ENCODE measurements at places on chromosomes 11 and 22.

GRCh38 chr22:43878831-43879550, 12.8 kb downstream of the PNPLA5 start:
- no peak for DNase-seq

- DNase-seq = no peak
These were observed 22.6 kb downstream of the APLNR start for GRCh38 chr11:57214494-57214893.

GRCh38 chr11:107804971-107805370, 53.6 kb downstream of the SLC35F2 start:
- no peak for DNase-seq

- DNase-seq = no peak
These were observed 324.8 kb downstream of the MN1 start for GRCh38 chr22:27476729-27477128.

DNA sequence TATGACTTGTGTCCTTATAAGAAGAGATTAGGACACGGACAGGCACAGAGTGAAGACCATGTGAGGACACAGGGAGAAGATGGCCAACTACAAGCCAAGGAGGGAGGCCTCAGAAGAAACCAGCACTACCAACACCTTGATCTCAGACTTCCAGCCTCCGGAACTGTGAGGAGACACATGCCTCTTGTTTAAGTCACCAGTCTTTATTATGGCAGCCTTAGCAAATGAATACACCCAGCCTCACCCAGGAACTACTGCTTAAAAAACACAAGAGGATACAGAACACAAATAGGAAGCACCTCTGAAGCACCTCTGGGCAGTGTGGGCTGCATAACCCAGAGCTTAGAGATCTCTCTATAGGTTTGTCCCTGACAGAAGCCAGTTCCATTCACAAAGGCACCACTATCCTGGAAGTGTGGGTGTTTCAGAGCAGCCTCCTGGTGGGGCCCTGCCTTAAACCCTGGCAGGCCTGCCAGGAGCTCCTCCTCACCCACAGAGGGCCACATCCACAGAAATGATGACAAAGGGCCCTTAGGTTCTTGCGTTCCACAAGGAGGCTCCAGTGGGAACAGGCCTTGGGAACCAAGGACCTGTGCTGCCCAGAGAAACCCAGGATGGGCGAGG, 58.8 kb downstream of the CHRDL2 start:
- no peak for DNase-seq

- DNase-seq = no peak
These were observed 33.1 kb downstream of the CEP295 start for GRCh38 chr11:93694557-93694956.

DNA sequence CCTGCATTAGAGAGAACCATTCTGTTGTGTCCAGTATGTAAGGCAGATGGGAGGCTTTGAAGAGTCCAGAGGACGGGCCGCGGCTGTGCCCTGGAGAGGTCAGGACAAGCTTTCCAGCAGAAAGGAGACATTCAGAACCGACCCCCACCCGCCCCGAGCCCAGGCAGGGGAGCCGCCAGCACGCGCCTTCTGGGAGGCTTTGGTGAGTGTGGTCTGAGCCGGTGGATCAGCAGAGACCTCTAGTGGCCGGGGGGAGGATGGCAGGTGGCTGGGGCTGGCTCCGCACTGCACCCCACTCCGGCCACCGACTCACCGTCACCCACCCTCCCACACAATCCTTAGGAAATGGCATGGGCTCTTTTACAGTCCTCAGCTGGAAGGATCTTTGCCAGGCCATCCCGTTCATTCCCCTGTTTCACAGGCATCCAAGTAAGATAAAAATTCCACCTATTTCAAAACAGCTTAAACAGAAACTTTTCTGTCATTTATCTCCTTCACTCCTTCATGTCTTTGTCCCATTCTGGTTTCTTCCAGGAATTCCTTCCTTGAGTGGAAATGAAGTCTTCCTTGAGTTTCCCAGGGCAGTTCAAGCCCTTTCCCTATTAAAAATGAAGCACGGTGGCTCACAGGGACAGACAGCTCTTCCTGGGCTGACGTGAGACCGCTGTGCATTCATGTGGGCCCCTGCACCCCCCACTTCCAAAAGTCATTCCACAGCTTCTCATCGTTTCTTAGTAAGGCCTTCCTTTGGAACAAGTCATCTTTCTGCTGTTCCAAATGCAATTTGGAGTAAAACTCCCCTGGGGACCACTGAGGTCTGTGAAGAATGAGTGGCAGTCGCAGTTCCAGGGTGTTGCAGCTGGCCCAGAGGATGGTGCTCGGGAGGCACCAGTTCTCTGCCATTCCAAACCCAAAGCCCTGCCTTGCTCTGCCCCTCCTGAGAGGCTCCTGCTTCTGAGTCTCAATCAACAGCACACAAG, 91.0 kb downstream of the FEZ1 start:
- peak; percentile 57 for DNase-seq

DNA sequence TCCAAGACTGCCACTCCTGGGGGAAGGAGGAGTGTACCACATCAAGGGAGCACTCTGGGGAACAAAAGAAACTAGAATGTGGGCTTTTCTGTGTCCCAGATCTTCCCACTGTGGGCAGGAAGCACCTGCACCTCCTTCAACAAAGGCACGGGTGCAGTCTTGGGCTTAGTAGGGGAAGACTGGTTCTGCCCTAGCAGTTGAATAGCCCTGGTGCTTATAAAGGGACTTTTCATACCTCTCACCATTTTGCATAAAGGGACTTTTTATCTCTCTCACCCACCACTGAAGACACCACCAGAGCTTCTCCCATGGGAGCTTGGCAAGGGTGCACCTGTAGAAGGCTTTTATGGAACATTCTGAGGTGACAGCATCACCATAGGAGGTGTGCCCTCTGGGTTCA, 65.8 kb upstream of the MS4A8 start:
- DNase-seq = no peak

DNA sequence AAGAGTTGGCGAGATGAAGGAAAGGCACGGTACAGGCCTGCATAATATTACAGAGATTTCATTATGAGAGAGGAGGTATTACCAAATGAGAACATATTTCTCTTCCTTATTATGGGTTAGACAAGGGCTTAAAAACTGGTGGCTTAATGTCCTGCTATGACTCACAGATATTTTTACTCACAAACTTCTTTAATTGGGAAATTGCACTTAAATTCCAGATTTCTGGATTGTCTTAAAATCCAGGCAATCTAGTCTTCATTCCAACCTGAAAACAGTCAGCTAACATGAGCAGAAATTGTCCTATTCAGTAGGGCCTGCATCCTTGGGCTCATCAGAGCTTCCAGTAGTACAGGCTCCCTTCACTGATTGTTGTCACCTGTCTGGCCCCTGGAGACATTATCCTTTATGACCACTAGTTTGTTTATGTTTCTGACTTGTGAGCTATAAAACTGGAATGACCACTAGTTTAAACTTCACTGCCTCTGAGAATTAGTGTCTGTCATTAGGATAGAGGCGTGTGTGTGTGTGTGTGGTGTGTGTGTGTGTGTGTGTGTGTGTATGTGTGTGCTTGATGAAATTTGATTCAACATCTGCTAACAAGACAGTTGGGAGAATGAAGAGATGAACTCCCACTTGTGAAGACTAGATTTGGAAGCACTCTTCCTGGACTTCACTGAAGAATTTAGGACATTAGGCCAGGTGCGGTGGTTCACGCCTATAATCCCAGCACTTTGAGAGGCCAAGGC, 25.1 kb downstream of the DBX1 start:
- DNase-seq = no peak

DNA sequence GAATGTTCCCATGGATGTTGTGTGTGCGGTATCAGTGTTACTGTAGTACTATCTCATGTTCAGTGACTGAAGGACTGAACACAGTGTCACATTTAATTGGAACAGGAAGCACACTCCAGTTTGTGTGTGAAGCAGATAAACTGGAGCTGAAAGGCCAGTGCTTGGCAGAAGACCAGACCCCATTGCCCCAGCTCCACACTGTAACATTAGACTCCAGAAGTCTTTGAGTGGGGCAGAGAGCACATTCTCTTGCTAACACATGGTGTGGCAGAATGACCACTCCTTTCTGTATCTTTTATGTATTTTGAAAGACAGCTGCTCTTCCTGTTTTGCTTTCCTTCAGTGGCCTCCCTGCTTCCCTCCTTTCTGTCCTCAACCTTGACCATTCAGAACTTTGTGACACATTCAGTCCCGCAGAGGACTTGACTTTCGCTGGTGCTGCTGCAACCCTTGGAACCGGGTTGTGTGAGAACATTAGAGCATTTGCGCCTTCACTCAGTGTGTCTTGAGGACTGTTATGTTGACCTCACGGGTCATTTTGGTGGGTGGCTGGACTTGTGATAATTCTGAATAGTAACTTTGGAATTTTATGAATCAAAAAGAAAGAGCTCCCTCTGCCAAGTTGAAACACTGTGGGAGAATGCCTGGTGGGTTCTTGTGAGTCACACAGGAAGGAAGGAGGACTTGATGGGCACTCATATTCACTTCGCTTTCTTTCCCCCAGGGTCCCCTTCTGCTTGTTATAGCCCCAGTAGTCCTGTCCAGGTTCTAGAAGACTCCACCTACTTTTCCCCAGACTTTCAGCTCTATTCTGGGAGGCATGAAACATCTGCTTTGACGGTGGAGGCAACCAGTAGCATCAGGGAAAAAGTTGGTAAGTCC, 26.4 kb downstream of the AMOTL1 start:
- no peak for DNase-seq

DNA sequence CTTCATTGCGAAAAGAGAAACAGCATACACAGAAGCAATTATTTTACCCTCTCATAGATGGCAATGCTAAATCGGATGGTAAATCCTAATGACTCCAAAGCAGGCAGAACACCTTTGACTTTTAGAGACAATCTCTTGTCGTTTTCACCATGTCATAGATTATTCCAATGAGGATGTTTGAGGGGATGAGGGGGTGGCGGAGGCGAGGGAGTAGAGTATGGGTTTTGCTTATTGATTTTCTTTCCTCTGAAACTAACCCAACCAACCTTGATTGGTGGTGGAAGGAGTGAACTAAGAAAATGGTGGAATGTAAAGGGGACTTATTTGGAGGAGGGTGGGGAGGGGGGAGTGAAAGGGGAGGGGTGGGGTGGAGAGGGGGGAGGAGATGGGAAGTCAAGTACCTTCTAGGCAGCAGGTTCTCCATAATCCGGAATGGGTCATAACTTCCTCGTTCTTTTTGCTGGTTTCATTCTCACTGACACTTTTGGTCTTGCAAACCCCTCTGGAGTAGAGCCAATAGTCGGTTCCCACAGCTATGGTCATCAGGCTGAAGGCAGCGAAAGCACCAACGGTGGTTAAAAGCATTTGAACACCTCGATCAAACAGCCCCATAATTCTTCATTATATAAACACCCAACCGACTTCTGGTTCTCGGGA, 1.5 kb downstream of the CACNG2 start:
- DNase-seq = no peak

DNA sequence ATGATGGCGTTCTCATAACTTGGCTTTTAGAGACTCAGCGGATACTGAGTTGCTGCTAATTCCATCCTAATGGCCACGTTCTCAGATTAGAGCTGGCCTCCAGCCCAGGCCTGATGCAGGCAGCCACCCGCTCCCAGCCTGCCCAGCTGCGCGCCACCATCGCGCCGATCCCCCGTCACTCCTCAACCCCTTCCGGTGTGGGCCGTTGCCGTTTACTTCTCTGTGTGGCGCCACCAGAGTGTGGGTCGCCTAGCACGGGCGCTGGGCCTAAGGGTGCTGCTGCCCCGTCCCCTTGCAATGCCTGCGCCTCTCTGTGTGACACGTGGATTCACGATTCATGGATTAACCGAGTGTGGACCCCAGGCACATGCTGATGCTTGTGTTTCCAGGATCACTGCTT, 1116.0 kb downstream of the BRD1 start:
- DNase-seq = no peak

DNA sequence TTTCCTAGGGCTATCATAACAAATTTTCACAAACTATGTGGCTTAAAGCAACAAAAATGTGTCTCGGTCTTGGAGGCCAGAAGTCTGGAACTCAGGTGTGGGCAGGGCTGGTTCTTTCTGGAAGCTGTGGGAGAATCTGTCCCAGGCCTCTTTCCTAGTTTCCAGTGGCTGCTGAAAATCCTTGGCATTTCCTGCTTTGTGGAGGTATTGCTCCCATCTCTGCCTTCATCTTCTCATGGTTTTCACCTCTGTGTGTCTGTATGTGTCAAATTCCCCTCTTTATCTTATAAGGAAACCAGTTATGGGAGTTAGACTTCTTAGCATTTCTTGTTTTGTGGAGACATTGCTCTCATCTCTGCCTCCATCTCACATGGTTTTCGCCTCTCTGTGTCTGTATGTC, 130.4 kb upstream of the PLET1 start:
- no peak for DNase-seq

GRCh38 chr11:124190298-124191139, 7.4 kb downstream of the OR10D3 start:
- no peak for DNase-seq

DNA sequence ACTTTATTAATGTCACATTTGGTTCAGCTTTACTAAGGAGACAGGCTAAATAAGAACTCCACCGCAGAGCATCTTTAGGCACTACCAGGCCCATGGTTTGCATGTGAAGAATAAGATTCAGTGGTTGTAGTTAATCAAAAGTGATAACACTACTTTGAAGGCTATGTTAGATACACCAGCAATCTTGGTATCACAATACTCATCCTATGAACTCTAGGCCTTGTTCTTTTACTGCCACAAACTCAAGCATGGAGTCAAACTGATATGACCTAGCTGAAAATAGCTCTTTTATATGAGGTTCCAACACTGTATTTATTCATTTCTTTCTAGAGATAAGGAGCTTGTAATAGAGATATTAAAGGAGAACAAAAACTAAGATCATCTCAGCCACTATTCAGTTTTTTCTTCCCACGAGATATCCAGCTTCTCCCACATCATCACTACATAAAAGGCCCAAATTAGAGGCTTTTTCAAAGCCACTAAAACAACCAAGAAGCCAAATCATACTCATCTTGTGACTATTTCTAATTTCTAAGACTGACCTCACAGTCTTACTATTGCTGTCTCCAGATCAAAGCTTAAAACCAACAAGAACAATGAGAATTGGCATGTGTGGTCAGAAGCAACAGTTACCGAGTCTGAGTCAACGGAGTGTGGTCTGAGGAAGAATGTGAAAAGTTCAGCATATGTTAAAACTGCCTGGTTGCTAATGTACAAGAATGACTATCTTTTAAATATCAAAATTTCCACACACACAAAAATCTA, 25.1 kb upstream of the GUCY1A2 start:
- no peak for DNase-seq

- DNase-seq = no peak
These were observed 227.0 kb downstream of the ADAMTS15 start for GRCh38 chr11:130675371-130675821.

DNA sequence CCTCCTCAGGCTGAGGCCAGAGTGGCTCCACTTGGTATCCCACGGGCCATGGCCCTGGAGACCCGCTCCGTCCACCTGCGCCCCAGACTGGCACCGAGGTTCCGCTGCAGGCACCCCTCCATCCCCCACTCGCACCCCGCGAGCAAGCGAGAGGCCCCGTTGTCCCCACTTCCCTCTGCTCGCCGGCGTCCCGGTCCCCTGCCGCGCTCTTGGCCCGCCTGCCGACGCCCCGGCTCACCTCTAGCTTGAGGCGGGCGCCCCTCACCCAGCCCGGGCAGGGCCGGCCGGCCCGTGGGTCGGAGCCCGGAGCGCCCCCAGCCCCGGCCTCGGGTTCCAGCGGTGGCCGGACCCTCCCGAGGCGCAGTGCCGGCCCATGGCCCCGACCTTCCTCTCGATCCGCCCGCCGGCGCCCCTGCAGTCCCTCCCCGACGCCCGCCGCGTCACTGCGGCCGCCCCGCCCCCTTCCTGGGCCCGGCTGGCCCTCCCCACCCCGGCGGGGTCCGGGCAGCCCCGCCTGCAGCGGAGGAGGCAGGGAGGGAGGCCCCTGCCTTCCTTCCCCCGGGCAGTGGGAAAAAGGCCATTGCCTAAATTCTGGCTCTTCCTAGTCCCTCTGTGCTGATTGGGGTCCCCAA, at the start of gene PITPNM1:
Gene PITPNM1, minus strand, starts transcription at position 414 of the 632 bp plus-strand sequence. CDS start 1,183 bp downstream, outside the sequence.
- no peak for DNase-seq

GRCh38 chr11:96394773-96395172, 5.0 kb downstream of the JRKL start:
- no peak for DNase-seq
